ENCODE measurements at places on chromosomes 16 and 17.

DNA sequence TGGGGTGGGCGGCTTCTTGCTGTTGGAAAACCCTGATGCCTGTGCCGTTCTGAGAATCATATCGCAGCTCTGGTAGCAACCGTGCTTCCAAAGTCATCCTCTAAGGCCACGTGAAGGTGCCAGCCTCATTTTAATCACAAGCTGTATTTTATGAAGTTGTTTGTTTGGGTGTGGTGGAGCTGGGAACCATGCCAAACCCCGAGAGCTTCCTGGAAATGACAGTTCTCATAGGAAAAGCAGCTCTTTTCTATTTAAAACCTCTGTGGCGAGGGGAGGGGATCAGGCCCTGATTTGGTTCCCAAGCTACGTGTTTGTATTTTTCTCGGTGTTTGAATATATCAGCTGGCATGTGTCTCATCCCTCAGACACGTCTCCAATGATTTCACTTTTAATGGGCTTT is 21.7 kb downstream of the KNOP1 start:
- peaks cover 25% of the 10 kb centered on the region for H3K4me1 ChIP-seq
- H3K4me3 ChIP-seq, result no peak overlapping the region
- H3K27ac ChIP-seq, result peak overlapping the region; percentile 22

DNA sequence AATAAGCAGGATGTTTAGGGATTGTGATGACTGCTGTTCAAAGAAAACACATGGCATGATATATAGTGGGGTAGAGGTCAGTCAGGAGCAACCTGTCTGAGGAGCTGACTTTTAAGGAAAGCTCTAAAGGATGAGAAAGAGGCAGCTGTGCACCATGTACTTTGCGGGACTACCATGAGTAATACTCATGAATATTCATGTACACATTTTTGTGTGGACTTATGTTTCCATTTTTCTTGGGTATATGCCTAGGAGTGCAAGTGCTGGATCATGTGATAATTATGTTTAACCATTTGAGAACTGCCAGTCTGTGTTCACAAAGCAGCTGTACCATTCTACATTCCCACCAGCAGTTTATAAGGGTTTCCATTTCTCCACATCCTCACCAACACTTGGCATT is 35.8 kb downstream of the BEAN1 start:
- H3K4me3 ChIP-seq, result no peak overlapping the region
- DNase-seq, result no peak
- no peaks in the 10 kb centered on the region for H3K36me3 ChIP-seq
- no peaks in the 10 kb centered on the region for H3K4me1 ChIP-seq

DNA sequence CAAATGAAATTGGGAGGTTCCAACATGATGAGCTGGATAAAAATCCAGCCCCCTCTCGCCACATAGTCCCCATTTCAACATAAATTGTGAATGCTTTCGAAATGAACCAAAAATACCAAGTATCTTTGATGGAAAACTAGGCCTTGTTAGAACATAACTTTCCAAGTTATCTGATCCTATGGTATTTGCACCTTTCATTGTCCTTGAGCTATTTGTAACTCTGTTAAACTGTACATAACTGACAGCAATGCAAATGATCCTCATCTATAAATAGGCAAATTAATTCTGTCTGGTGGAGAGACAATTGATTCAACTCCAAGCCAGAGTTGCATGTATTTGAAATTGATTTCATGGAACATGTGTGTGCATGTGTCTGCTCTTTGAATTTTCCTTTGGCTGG is 18.2 kb downstream of the CMTM4 start:
- H3K4me3 ChIP-seq, result no peak overlapping the region
- no peaks in the 10 kb centered on the region for H3K4me1 ChIP-seq
- H3K27ac ChIP-seq, result no peak overlapping the region
- no peaks in the 10 kb centered on the region for H3K27me3 ChIP-seq
- DNase-seq, result no peak

DNA sequence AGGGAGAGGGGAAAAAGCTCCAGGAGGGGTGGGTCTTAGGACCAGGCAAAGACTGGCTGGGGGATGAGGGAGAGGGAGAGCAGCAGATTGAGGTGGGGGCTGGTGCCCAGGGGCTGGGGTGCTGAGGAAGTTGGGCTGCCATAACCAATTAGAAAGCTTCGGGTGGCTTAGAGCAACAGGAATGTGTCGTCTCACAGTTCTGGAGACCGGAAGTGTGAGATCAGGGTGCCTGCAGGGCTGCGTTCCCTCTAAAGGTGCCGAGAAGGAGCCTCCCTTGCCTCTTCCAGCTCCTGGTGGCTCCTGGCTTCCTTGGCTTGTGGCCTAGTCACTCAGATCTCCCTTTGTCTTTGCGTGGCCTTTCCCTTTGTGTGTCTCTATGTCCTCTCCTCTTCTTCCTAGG is 2.2 kb downstream of the IL34 start:
- no peak overlapping the region for H3K27ac ChIP-seq
- H3K36me3 ChIP-seq, result no peaks in the 10 kb centered on the region
- DNase-seq, result no peak
- peaks cover under 1% of the 10 kb centered on the region for H3K4me1 ChIP-seq
- H3K4me3 ChIP-seq, result no peak overlapping the region
- H3K27me3 ChIP-seq, result no peaks in the 10 kb centered on the region

DNA sequence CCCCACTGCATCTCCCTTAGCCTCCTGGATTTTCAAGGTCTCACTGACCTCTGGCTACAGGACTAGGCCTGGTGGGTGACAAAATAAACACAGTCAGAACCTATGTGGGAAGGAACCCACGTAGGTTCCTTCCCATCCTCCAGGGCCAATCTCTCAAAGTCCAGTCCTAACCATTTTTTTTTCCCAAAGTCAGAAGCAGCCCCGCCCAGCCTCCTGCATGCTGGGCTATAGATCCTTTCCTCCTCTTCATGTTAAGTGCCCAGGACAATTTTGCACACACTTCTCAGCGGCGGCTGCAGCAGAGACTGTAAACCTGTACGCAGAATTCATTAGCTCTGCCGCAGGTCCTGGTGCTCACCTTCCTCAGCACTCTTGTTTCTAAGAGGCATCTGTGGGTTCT is 285.8 kb downstream of the NPIPA8 start:
- H3K4me3 ChIP-seq, result no peak overlapping the region
- no peak overlapping the region for H3K27ac ChIP-seq
- no peaks in the 10 kb centered on the region for H3K36me3 ChIP-seq
- no peak for DNase-seq
- H3K4me1 ChIP-seq, result no peaks in the 10 kb centered on the region
- no peaks in the 10 kb centered on the region for H3K27me3 ChIP-seq

- H3K27ac ChIP-seq, result no peak overlapping the region
- no peaks in the 10 kb centered on the region for H3K36me3 ChIP-seq
- H3K27me3 ChIP-seq, result no peaks in the 10 kb centered on the region
- peaks cover 28% of the 10 kb centered on the region for H3K4me1 ChIP-seq
- DNase-seq, result no peak
These were observed 4.3 kb upstream of the STAT5A start for GRCh38 chr17:42284024-42284369.

GRCh38 chr17:41710472-41711090 is 1.6 kb upstream of the GAST start:
- no peak overlapping the region for H3K4me3 ChIP-seq
- DNase-seq, result no peak
- H3K27ac ChIP-seq, result no peak overlapping the region

DNA sequence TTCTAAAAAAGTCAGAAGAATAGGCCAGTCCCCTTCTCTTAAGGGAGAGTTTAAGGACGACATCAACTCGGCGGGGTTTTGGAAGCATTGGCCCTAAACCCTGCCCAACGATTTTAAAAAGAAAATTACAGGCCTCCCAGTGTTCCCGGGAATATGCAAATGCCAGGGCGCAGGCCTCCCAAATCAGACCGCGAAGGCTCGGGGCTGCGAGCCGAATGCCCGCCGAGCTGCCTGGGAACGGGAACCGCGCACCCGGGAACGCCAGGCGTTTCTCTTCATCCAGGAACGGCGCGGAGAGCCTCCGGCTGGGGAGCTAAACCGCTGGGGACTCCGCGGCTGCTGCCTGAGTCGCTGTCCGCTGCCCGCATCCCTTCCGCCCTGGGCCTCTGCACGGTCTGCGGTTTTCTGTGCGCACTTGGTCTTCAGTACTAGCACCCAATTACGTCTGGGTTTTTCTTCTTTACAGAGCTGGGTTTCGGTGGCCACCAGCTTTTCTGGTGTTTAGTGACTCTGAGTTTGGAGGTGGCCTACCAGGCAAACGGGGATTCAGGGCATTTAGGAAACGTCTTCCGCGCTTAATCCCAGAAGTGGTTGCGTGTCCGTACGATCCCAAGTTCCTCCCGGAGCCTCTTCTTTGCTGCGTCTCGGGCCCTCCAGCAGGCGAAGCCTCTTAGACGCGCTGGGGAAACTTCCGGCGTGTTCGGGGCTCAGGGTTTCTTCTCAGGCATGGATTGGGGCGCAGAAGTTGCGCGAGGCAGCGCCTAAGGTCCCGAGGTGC is 5.7 kb downstream of the IRX5 start:
- H3K36me3 ChIP-seq, result peaks cover 8% of the 10 kb centered on the region
- peaks cover 86% of the 10 kb centered on the region for H3K27me3 ChIP-seq
- H3K4me3 ChIP-seq, result no peak overlapping the region
- peak overlapping the region; percentile 59 for H3K27ac ChIP-seq

- H3K4me3 ChIP-seq, result no peak overlapping the region
- no peak overlapping the region for H3K27ac ChIP-seq
- DNase-seq, result no peak
- H3K27me3 ChIP-seq, result peaks cover 19% of the 10 kb centered on the region
These were observed 12.0 kb downstream of the FOXN1 start for GRCh38 chr17:28518132-28518531.

GRCh38 chr17:81139428-81139827 is 25.9 kb upstream of the PVALEF start:
- no peak for DNase-seq
- peaks cover 2% of the 10 kb centered on the region for H3K27me3 ChIP-seq
- no peaks in the 10 kb centered on the region for H3K4me1 ChIP-seq
- H3K27ac ChIP-seq, result no peak overlapping the region
- H3K36me3 ChIP-seq, result no peaks in the 10 kb centered on the region

- peak overlapping the region; percentile 82 for H3K27ac ChIP-seq
- DNase-seq, result no peak
These were observed 1.4 kb downstream of the YPEL2 start for GRCh38 chr17:59332749-59333377.

- H3K4me3 ChIP-seq, result no peak overlapping the region
- no peak for DNase-seq
- no peak overlapping the region for H3K27ac ChIP-seq
These were observed 118.0 kb upstream of the CRHR1 start for GRCh38 chr17:45666046-45666600.

DNA sequence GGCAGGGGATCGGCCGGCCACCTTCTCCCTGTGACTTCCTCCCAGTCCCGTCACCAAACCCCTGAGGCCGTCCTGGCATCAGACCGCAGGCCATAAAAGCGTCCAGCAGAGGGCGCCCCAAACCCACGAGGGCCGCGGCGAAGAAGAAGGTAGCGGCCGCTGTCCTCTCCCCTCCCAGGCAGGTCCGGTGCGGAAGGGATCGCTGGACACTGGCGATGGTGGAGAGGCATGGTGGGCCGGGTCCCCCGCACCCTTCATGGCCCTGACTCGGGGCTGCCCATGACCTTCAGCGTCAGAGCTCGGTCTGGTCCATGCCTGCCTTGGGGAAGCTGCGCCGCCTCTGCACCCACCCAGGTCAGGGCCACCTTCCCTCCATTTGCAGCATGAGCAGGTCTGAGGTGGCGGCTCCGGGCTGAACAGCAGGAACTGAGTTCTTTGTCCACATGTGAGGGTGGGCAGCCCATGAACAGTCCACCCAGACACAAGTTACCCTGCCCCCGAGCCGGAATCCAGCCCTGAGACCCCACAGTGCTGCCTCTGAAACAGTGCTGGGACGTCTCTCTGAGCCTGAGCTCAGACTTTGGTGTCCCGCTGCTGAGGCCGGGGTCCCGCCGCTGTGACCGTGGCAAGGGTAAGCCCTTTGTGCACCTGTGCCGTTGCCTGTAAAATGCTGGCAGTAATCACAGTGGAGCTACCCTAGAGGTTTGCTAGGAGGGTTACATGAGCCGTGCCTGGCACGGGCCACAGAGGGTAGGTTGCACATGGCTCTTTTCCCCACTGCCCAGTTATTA is 40.8 kb upstream of the CMIP start:
- H3K27ac ChIP-seq, result no peak overlapping the region
- peak; percentile 88 for DNase-seq
- peak overlapping the region; percentile 44 for H3K4me3 ChIP-seq
- peaks cover 3% of the 10 kb centered on the region for H3K4me1 ChIP-seq

DNA sequence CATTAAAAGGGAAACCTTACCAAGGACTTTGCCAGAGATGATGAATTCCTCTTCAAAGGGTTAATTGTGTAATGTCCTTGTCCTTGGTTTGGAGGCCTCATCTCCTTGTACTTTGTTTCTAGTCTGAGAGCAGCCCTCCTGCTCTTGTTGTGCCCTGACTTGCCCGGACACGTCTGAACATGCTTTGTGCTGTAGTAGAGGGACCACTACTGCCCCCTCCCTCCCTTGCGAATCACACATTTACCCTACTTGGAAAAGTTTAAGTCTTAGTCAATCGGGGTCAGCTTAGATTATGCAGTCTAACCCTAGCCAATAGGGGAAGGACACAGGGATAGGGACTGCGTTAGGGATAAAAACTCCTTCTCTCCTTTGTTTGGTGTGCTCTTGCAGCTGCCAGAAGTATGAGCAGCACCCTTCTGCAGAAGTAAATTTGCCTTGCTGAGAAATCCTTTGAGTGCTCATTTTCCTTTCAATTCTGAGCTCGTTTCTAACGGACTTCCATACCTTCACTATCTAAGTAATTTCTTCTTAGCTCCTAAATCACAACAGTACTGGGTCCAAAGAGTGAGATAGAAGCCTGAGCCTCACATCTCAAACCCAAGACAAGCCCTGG is 26.4 kb upstream of the CLEC3A start:
- DNase-seq, result no peak
- no peak overlapping the region for H3K27ac ChIP-seq
- peaks cover 12% of the 10 kb centered on the region for H3K27me3 ChIP-seq
- H3K36me3 ChIP-seq, result peaks cover 4% of the 10 kb centered on the region
- no peaks in the 10 kb centered on the region for H3K4me1 ChIP-seq

- no peaks in the 10 kb centered on the region for H3K27me3 ChIP-seq
- H3K4me1 ChIP-seq, result peaks cover 28% of the 10 kb centered on the region
These were observed 64.5 kb downstream of the RAI1 start for GRCh38 chr17:17745476-17746455.

GRCh38 chr16:77409311-77409710 is 25.5 kb downstream of the ADAMTS18 start:
- no peaks in the 10 kb centered on the region for H3K4me1 ChIP-seq
- no peak overlapping the region for H3K27ac ChIP-seq
- DNase-seq, result no peak
- H3K4me3 ChIP-seq, result no peak overlapping the region

- no peak for DNase-seq
- H3K36me3 ChIP-seq, result peaks cover 80% of the 10 kb centered on the region
- H3K4me3 ChIP-seq, result peak overlapping the region; percentile 96
- H3K4me1 ChIP-seq, result peaks cover 71% of the 10 kb centered on the region
- peak overlapping the region; percentile 91 for H3K27ac ChIP-seq
- H3K27me3 ChIP-seq, result peaks cover 3% of the 10 kb centered on the region
These were observed 3.8 kb downstream of the COTL1 start for GRCh38 chr16:84614073-84614459.

GRCh38 chr16:67028167-67028695 is 718 bp upstream of the CBFB start:
- H3K27ac ChIP-seq, result peak overlapping the region; percentile 94
- no peak for DNase-seq
- peak overlapping the region; percentile 92 for H3K4me3 ChIP-seq
- H3K4me1 ChIP-seq, result peaks cover 46% of the 10 kb centered on the region
- peaks cover 26% of the 10 kb centered on the region for H3K36me3 ChIP-seq
